ENCODE measurements at places on chromosomes 2 and 18. TPM values are rescaled to one million over a fixed set of nuclear protein-coding genes. Genes with fewer than 3 reads are reported as not detected.
A peak's percentile ranks its signal among the peaks of the same experiment; 100 is the strongest.

The DNAH7 gene
- 0.48 TPM for total RNA-seq

The CLEC4F gene
- not detected for total RNA-seq

The SNORC gene
- 1.6 TPM for total RNA-seq

The ACTG2 gene
- 1.4 TPM for total RNA-seq

The CD8B2 gene
- not detected for total RNA-seq

The CBLN2 gene
- total RNA-seq = 0.09 TPM

The ALLC gene
- 0.23 TPM for total RNA-seq

The UPP2 gene
- total RNA-seq = not detected

The SEH1L gene
- 20.0 TPM for total RNA-seq

The CHRNG gene
- not detected for total RNA-seq

The ACVR1C gene
- total RNA-seq = 0.69 TPM

The APCDD1 gene
- 76.1 TPM for total RNA-seq

The MAP3K19 gene
- total RNA-seq = not detected

The PLGLB2 gene
- not detected for total RNA-seq

GRCh38 chr2:72973566-72974435, 56.5 kb downstream of the EMX1 start:
- DNase-seq = no peak

- DNase-seq = no peak
Observed at GRCh38 chr18:31490833-31491232, 7.1 kb upstream of the DSG2 start.

DNA sequence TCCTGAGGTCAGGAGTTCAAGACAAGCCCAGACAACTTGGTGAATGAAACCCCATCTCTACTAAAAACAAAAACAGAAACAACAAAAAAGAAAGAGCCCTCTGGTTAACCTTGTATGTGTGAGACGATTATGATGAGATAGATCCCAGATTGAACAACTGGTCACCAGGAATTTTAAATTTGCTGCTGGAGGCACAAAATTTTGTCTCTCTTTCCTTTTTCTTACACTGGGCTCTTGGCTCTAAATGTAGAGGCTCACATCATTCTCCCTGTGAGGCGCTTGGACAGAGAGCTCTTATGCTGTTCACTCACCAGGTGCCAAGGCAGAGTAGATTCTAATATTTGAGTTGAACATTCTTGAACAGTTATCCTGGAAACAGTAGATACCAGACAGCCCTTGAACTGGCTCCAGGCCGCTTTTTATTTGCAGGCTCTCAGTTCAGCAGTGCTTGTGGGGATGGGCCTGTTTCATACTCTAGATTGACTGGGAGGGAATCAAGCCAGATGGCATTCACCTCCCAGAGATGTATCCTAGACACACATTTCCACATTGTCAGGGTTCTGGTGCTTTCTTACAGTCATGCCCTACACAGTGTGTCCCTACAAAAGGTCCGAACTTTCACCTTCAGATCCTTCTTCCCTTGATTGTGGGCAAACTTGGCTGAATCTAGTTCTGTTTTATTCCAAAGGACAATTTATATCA, 1159.6 kb downstream of the RPIA start:
- DNase-seq = no peak

DNA sequence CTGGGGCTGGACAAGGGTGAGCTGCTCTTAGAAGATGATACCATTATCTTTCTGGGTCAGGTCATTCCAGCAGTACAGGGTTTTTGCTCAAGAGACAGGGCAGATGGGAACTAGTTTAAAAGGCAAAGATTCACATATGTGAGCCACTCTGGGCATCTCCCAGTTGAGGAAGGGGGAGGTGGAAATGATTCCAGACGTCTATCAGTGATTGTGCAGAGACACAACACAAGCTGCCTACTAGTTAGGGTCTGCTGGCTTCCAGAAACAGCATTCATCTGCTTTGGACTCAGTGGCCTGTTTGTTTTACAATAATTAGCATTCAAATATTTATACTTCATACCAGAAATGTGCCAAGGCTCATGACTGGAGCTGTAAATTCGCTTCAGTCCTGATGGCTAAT, 32.3 kb downstream of the ST6GAL2 start:
- no peak for DNase-seq

DNA sequence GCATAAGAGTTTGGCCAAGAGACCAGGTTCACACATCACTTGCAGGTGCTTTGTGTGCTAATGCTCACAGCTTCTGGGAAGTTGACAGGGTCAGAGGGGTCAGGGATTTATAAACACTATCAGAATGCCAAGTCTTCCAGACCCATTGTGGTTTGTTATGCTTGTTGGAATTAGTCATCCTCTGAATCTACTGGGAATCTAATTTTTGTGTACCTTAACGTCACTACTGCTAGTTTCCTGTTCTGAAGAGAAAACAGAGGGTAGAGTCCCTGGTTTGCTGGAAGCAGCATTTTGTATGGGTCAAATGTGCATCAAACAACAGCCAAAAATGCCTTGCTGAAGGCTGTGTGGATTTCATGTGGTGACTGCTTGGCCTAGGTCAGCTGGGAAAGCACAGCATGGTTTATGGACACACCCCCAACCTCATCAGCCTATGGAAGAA, 33.3 kb downstream of the ANTXR1 start:
- no peak for DNase-seq

DNA sequence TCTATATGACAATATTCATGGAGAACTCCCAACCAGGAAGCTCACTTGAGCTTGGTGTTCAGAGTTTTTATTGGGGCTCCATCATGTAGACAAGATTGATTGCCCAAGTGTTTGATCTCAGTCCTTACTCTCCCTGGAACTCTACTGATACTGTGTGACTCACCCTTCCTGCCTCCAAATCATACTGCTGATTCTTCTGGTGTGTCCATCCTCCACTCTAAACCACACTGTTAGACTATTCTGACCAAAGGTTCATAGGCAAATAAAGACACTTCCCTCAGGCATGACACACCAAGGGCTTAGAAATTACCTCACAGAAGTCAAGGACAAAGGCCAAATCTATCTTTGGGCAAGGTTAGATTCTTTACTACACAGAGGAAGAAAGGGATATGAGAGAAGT, 107.9 kb upstream of the CDH20 start:
- DNase-seq = no peak

DNA sequence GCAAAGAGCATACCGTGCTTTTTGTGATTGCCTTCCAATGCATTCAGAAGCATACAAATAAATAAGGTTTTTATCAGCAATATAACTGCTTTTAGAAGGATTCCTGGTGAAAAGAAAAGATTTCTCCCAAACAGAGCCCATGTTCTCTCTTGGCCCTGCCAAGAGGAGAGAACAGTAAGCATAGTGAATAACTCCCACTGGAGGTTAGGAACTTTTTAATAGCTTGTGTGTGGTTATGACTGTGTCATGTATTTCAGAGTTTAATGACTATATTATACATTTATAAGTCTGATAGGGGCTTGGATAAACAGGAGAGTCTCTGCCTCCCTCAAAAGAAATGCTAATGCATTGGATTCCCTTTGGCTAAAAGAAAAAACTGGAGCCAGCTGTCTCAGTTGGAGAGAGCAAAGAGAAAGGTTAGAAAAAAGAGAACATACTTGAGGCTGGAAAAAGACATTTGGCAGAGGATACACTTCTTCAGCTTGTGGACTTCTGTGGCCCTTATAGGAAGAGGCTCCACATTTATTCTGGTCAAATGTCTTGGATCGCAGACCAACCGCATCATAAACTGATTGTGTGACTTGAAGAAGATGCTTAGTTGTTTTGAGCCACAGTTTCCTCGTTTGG, 63.0 kb upstream of the SPRED2 start:
- DNase-seq = no peak

DNA sequence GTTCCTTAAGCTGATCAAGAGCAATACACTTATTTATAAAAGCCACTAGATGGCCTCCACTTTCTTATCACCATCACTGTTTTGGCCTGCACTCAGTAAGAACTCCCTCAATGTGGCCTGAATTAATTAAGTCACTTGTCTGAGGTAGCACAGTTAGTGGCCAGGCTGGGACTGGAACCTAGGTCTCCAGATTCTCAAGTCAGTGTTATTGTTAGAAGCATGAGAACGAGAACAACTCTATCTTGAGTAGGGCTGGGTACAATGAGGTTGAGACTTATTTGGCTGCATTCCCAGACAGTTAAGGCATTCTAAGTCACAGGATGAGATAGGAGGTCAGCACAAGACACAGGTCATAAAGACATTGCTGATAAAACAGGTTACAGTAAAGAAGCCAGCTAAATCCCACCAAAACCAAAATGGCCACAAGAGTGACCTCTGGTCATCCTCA, 115.8 kb downstream of the SS18 start:
- no peak for DNase-seq

- no peak for DNase-seq
Observed at GRCh38 chr2:13201924-13202323, 485.2 kb downstream of the TRIB2 start.

- no peak for DNase-seq
Observed at GRCh38 chr2:148533004-148533403, 111.5 kb upstream of the EPC2 start.

- no peak for DNase-seq
Observed at GRCh38 chr2:205474741-205475415, 207.4 kb upstream of the NRP2 start.

DNA sequence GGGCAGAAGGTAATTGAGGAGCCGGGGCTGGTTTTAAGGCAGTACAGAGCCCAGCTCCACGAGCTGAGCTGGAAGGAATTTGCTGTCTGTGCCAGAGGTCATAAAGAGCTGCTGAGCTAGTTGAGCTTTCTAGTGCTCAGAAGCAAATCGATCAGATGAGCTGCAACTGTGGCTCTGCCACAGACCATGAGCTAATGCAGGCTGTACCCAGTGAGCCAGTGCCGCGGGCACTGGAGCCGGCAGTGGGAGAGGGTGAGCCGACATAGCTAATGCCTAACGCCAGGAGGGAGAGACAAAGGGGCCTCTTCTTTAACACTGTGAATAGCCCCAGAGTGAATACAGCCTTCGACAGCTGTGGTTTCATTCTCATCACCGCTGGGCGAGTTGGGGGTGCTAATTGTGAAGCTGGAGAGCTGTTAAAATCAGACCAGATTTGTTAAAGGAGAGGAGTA, 410.1 kb upstream of the TCF4 start:
- peak; percentile 37 for DNase-seq

DNA sequence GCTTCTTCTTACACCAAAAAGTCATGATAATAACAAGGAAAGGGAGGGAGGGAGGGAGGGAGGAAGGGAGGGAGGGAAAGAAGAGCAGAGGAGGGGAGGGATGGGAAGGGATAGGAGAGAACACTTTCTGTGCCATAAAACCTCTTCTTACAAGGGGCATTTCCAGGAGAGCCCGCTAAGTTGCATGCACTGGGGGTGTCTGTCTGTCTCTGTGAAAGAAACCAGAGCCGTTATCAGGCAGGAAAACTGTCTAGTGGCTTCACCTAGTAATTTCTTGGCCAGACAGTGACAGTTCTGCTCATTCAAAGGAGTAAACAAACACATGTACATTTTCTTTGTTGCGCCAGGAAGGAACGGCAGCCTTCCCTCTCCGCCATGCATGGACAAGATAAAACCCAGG, 45.8 kb downstream of the AQP12A start:
- no peak for DNase-seq

DNA sequence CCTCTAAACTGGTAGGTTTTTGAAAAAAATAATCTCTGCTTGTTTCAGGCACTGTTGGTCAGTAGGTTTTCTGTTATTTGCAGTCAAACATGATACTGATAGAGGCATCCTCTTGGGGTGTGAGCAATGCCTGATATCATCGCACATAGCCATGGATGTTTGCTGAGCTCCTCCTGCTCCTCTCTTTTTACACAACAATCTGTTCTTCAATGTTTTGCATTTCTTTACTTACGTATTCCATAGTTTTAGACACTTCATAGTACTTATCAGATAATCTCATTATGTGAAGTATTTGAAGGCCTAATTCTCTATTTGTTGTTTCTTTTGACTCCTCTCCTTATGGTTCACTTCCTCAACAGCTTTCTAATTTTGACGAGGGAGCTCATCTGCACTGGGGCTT, 23.0 kb upstream of the HS6ST1 start:
- DNase-seq = no peak

DNA sequence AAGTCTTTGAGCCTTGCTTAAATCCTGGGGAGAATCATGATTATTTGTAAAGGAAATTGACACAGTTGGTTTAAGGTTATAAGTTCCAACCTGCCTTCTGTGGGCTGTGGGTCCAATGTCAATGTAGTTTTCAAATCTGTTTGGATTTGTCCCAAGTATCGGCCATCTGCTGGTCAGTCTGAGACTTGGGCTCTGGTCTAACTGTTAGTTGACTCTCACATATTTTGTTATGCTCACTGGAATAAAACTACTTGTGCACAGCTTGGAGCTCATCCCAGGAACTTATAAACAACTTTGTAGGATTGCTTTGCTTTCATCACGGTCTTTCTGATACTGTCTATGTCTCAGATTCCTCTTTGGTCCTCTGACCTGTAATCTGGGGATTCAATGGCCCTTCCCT, 1026.2 kb upstream of the ZEB2 start:
- DNase-seq = no peak

DNA sequence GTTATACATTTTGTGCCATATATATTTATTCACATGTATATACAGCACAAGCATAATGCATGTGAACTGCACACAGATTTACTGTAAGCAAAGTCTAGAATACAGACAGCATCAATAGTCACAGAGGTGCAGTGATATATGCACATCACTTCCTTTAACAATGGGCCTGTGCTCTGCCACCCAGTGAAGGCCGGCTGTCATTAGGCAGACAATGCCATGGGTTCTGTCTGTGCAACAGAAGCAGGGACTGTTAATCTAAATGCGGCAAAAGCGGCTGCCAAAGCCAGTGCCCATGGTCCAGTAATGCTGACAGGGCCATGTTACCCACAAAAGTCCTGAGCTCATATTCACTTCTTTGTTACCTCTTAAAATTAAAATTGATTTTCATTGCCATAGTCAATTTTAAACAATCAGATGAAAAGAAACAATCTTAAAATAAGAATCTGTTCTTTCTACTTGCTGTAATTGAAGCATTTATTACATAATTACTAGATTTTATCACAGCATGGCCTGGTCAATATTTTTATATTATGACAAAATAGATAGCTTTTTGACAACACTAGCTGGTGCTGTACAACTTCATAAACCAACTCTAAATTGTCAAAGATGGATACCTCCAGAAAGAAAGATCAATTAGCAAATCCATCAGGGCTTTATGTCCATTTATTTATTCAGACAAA, 232.0 kb downstream of the STK39 start:
- DNase-seq = no peak

GRCh38 chr18:25842665-25843064, 247.7 kb downstream of the SS18 start:
- no peak for DNase-seq

DNA sequence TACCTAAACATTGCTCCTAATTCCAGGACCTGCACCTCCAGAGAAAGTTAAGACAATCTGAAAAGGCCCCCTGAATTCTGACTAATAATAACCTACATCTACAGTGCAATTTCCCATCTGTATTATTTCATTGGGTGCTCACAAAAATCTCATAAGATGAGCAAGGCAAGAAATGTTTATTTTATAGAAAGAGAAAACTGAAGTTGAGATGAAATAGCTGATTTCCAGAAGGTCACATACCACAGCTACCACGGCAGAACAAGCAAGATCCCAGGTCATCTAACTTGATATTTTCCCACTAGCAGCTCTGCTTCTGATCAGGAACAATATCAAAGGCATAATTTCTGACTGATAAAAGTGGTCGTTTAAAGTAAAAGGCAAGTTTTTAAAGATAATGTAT, 105.8 kb upstream of the COL5A2 start:
- DNase-seq = no peak
